CD4-positive, alpha-beta T cell treated with Interleukin-4 for 4 hours (primary cell): ENCODE measurements at places on chromosomes 3 and 15.

GRCh38 chr15:52796753-52797520 is 6.8 kb upstream of the ONECUT1 start:
- DNase-seq, result no peak

GRCh38 chr15:66777596-66778313 is 75.7 kb downstream of the SMAD6 start:
- DNase-seq, result no peak

- no peak for DNase-seq
Measured at GRCh38 chr15:74184582-74185091, 11.1 kb downstream of the ISLR start.

DNA sequence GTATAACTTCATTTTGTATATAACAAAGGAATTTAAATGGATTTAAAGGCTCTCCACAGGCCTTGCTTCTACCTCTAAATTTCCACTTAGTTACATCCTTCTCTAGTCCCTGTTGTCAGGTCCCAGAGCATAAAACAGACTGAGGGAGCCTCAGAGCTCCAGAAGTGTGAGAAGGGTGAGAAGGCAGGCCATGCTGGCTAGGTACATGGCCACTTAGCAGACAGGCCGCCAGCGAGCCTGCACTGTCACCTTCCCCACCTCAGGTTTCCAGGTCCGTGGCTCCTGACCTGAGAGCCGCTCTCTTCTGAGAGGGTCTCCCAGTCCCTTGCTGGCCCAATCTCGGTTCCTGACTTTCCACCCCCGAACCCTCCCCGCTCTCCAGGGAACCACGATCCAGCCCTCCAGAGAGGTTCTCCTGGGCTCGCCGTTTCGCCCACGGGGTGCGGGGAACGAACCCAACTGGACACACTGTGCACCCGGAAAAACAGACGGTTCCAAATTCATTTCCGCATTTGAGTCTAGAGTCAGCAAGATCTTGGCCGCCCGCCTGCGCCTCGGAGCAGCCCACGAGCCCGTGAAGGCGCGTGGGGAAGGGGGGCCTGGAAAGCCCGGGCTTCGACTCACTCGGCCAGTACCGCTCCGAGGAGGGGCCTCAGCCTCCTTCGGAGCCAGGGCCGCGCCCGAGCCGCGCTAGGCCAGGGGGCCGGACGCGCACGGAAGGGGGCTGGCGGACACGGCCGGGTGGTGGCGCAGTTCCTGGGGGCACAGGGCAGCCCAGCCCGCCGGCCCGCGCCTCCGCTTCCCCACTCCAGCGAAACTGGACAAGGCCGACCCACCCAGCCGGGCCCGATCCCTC is 16.7 kb upstream of the SOX2 start:
- no peak for DNase-seq

DNA sequence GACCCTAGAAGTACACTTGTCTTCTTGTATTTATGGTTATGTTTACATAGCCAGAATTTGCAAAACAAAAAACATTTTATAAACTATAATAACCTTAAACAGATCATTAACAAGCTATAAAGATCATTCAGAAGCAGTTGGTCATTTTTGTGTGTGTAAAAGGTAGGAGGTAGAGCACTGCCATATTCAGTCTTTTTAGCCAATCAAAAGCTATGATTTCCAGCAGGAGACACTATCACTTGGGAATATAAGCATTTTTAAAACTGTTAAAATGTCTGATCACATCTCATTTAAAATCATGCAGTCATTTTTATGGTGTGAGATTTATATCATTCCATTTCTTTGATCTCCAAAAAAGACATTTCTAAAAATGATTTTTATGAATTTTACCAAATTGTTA is 42.6 kb upstream of the ATP2C1 start:
- DNase-seq, result no peak

DNA sequence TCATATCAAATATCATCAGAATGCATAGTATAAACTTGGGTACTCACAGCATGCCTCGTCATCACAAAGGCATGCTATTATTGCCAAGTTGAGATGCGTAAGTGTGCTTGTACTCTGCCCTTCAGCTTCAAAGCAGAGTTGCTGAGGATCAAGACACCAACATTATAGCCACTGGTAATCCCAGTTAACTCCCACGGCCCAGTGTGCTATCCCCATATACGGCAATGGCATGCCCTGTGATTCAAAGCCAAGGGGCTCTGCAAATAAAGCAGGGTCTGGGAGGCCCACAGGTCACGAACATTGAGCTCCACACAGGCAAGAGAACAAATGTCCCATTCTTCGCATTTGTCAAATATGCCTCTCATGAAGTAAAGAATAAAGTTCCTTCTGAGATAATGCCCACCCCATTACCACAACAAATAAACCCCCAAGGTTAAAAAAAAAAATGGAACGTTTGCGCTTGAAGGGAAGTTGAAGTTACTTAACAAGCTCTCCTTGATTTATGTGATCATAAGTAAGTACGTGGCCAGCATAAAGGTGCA is 298.1 kb upstream of the NECTIN3 start:
- no peak for DNase-seq

- no peak for DNase-seq
Measured at GRCh38 chr15:33584797-33585196, 274.0 kb downstream of the RYR3 start.

GRCh38 chr3:25479727-25480010 is 51.6 kb downstream of the RARB start:
- DNase-seq, result no peak

GRCh38 chr15:55549305-55549704 is 38.8 kb downstream of the PYGO1 start:
- no peak for DNase-seq

DNA sequence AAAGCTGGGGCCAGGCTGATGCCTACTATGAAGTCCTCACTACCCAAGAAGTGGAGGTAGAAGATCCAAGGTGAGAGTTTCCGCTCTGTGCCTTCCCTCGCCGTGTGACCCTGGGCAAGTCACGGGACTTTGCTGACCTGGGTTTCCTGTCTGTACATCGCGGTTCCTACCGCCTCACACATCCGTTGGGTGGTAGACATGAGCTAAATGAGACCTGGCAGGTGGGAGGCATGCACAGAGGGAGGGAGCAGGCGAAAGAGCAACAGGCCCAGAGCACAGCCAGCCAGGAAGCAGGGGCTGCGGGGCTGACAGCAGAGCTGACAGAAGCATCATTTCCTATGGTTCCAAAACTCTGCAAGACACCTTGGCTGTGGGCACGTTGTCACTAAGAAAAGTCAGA is 157.3 kb upstream of the BHLHE40 start:
- peak; percentile 85 for DNase-seq

- DNase-seq, result no peak
Measured at GRCh38 chr3:50453907-50454306, 49.5 kb downstream of the CACNA2D2 start.

DNA sequence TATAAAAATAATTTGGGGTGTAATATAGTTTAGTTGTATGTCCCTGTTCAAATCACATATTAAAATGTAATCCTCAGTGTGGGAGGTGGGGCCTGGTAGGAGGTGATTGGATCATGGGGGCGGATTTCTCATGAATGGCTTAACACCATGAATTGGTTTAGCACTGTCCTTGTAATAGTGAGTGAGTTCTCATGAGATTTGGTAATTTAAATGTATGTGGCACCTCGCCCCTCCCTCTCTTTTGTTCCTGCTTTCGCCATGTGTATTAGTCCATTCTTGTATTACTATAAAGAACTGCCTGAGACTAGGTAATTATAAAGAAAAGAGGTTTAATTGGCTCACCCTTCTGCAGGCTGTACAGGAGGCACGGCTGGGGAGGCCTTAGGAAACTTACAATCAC is 83.9 kb downstream of the ANXA2 start:
- no peak for DNase-seq

- DNase-seq, result no peak
Measured at GRCh38 chr15:82966671-82967071, 14.2 kb upstream of the HOMER2 start.
